Mesothelial cell of epicardium (in vitro differentiated cells): ENCODE measurements at places on chromosomes 5 and 9.

DNA sequence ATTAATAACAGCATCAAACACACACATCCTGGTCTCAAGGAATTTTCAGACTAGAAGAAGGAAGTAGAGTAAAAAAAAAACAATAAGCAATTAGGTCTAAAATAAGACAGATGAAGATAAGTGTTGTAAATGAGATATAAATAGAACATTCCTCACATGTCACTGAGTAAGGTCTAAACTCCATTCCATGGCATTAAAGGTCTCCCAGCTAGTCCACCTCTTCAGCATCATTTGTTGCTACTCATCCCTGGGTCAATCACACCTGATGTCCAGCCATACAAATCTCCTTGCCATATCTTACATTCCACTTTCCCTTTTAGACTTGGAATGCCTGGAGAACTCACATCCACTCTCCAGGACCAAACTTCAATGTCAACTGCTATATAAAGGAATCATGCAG is 214.1 kb upstream of the KLF4 start:
- DNase-seq, result no peak

GRCh38 chr9:103364753-103365152 is 369.6 kb downstream of the CYLC2 start:
- DNase-seq, result no peak

GRCh38 chr5:99129768-99130501 is 201.1 kb upstream of the CHD1 start:
- no peak for DNase-seq

- no peak for DNase-seq
These were observed 215.2 kb upstream of the SNX2 start for GRCh38 chr5:122559676-122560075.

DNA sequence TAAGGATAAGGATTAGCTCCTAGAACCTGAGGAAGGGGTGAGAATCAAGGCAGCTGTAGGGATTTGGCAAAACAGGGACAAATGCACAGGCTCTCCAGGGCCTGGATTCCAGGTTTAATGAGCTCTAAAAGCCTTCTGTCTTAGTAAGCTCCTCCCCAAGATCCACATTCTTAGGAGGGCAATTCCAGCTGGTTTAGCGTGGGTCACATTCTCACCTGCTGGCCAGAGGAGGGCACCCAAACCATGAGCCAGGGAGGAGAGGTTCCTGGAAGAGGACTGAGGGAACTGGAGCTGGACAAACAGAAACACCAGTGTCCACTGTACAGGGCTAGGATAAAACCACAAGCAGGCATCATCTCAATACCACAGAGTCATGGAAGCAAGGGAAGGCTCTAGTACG is 480.0 kb downstream of the CCDC171 start:
- DNase-seq, result no peak

- DNase-seq, result no peak
These were observed 366.7 kb downstream of the PIK3R1 start for GRCh38 chr5:68582284-68582683.

DNA sequence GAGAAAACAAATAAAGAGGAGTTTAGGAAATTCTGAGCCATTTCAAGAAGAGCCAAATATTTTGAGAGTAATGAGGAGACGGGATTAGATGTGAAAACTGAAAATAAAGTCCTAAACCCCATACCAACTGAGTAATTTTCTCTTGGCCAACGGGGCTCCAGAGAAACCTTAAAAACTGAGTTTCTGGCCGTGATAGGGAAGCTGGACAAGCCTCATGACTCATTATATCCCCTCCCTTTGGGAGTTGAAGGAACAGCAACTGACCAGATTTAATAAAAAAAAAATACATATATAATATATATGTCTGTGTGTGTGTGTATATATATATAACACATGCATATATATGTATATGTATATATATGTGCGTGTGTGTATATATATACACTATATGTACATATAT is 119.6 kb downstream of the PRDM9 start:
- DNase-seq, result no peak

- no peak for DNase-seq
These were observed 56.8 kb downstream of the NUDT12 start for GRCh38 chr5:103505581-103506305.

GRCh38 chr5:43664501-43665040 is 61.6 kb downstream of the NNT start:
- DNase-seq, result no peak

DNA sequence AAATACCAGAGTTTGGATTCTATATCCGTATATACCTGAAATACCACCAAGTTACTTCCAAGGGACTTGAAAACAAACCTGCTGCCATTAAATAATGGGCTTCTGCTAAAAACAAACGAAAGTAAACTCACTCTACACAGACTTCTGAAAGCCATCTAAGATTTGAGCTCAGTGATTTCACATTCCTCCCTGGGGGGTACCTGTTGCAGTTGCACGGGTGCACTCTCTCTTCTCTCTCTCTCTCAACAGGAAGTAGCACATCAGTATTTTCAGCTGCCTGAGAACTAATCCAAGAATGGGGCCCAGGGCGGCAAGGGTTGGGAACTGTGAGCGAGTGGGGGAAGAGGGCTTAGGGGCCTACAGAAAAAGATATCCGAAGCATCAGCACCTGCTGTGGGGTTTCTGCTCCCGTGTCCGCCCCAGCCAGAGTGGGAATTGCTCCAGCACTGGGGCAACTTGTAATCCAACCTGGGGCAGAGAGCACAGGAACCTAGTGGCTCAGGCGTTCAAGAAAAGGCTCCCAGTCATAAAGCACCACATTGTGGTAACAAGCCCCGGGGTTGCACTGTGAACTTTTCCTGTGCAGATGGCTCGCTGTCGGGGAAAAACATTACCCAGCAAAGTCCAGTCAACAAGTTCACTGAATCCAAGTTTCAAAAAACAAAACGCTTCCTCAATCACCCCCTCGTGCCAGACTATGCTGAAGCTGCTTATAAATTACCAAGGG is 99.8 kb downstream of the EFNA5 start:
- DNase-seq, result no peak

GRCh38 chr5:168935183-168935582 is 356.0 kb upstream of the PANK3 start:
- no peak for DNase-seq

- DNase-seq, result no peak
These were observed 2.3 kb upstream of the ENG start for GRCh38 chr9:127856729-127857116.
